ENCODE measurements at places on chromosomes 7 and 10.

DNA sequence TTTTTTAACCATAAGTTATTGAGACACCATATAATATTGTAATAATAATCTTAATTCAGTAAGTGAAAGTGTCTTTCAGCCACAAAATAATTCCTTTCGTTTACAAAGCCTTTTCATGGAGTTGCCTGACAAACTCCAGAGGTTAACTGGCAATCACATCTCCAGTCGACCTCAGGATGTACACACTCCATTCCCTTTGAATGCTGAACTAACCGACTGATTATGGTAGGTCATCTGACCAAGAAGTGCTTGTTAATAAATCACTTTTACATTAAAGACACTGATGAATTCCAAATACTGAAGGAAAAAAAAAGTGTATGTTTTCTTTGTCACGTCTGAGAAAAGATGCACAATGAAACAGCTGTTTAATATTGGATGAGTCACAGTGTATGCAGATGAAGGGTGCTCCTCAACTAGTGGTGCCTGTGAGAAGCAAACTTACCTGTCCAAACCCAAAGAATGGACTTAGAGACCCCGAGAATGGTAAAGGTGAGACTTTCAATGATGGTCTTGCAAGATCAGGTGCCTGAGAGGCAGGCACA lies 348.1 kb upstream of the VWC2 start:
- DNase-seq, result no peak

DNA sequence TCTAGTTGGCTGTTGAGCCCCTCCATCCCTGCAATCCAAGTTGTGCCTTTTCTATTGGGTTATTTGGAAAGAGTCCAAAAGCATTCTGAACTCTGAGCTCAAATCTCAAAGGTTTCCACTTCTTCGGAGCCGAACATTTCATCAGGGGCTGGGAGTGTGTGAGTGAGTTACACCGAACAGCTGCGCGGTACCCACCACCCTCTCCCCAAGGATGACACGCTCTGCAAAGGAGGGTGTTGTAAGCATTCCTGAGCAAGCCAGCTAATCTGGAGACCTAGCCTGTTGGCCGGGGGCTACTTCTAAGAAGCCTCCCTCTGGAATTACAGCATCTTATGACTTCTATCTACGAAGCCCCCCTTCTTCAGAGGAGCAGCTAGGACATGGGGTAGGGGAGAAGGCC lies 270.5 kb downstream of the CREB5 start:
- DNase-seq, result no peak

DNA sequence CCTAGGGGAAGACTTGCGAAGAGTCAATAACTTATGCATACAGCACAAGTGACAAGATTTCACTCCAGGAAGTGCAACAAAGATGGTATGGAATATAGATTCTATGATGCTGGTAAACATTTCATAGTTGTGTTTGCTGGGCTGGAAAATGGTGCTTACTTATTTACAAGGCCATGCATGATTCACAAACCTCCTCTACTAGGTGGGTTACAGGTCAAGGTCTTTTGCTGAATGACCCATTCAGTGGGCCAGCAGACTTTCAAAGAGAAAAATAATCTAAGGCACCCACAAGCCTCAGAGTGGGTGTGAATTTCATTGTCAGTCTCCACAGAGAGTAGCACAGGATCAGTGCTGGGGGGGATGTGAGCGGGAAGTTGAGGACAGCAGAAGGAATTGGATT lies 378.5 kb downstream of the PLXNA4 start:
- no peak for DNase-seq

GRCh38 chr7:104552102-104552501 lies 223.7 kb downstream of the LHFPL3 start:
- DNase-seq, result no peak

DNA sequence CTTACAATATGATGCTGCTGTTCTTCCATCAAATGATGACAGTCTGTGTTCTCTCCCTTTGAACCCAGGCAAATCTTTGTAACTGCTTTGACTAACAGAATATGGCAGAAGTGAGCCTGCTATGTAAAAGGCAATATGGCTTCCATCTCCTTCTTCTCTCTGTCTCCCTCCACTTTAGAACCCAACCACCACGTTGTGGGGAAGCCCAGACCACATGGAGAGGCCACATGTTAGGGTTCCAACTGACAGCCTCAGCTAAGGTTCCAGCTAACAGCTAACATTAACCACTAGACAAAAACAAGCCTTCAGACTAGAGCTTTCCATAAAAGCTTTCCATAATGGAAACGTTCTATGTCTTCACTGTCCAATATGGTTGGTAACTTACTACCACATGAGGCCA lies 107.7 kb downstream of the PRTFDC1 start:
- no peak for DNase-seq

DNA sequence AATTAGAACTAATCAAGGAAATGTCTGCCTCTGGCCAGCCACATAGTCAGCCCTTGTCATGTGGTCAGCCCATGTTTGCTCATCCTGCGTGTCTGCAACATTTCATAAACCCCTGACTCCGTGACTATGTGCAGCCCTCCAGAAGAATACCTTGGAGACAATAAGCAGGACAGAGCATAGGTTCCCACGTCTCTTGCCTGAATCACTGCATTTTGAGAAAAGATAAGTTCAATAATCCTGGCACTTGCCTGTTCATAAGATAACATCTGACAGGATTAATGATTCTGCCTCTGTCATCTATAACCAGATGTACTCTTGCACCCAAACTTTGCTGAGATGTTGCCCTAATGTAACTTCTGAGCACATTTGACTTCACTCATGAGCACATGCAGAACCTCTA lies 78.4 kb downstream of the AKR1D1 start:
- no peak for DNase-seq

GRCh38 chr10:79334573-79334972 lies 12.7 kb upstream of the PPIF start:
- DNase-seq, result no peak

DNA sequence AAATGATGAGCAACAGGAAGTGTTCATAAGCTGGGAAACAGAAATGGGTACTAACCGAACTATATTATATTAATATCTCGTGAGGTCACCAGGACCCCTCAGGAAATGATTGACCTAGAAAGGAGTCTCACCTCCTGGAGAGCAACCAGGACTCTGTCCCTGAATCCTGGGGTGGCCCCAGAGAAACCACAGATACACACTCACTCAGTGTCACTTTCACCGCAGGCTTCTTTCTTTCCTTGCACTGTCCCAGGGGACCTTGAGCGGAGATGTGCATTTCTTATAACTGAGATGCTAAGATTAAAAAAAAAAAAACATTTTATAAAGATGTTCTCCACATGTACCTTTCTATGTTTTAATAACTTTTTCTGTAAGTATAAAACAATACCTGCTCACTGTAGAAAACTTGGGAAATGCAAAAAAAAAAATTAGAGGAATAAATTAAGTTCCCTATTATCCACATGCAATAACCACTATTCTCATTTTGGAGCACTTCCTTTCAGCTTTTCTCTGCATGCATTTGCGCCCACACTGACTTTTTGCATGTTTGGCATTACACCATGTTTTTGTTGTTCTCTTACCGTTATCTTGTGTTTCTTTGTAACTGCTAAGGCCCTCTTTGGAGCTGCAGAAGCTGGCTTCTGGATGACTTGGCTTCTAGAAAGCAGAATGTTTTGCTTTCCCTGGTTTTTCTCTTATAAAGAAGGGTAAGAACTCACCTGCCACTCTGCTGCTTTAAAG lies 15.0 kb downstream of the NOD1 start:
- no peak for DNase-seq

DNA sequence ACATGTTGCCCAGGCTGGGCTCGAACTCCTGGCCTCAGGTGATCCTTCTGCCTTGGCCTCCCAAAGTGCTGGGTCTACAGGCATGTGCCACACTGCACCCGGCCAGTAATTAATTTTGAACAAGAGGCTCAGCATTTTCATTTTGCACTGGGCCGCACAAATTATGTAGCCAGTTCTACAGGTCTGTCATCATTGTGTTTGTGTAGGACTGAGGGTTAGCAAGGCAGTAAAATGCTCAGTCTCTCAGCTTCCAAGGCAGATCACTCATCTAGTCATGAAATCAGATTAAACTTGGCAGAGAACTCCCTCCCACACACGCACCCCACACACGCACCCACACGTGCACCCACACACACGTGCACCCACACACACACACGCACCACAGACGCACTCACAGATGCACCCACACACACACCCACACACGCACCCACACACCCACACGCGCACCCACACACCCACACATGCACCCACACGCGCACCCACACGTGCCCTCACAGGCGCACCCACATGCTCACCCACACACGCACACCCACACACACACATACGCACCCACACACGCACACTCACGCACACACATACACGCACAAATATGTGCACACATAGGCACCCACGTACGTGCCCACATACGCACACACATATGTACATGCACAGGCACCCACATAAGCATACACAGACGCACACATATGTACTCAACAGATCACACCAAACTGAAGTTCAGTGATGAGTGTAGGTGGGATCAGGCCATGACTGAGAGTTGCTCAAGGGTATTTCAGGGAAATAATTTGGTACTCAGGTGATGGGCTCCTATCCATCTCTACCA lies 27.8 kb upstream of the PROSER2 start:
- DNase-seq, result no peak

DNA sequence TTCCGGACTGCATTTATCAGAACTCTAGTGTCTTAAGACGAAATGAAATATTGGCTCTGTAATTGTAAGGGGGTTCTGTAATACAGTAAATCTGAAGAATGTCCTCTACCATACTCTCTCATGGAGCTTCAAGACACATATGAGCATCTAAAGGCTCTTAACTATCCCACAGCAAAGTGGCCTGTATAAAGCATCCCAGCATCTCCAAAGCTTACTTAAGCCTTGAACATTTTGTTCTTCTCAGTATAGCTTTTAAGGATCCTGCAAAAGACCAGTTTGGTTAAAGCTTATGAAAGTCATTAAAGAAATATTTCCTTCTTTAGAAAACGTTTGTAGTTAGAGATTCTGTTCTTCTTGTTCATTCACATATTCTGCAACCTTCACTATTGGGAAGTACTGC lies 75.1 kb downstream of the HGF start:
- DNase-seq, result no peak

DNA sequence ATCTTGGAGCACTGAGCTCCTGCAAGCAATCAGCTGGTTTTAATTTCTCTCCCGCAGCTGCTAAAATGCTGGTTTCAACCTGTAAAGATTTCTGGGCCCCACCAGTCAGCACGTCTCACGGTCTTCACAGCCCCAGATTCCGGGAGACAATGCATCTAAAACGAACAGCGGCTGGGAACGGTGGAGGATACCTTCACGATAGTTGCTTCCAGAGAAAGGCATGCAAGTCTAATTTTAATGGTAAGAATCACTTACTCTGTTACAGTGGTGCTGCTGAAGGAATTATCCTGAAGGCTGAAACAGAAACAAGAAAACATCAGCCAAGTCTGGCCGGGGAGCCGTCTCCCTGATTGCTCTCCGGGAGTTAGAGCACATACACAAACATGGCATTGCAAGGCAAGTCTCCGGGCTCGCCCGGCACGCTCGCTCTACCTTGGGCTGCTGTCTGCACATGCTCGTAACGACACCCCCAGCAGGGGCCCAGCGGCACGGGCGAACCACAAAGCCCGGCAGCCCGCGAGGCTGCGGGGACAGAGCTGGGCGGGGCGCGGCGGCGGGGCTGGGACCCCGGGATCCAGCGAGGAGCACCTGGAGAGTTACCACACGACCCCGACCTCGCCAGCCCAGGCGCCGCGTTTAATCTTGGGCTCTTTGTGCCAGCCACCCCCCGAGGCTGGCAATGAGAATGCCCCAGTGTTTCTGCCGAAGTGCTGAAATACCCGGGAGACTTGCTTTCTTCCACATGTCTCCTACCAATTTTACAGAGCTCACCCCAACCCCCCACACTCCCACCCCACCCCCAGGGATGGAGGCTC lies at the start of gene FAM13C:
Gene FAM13C, minus strand, starts transcription at position 406 of the 815 bp plus-strand sequence. Its CDS starts 89 bp downstream, at position 317.
- no peak for DNase-seq

GRCh38 chr10:5416981-5417380 lies 4.6 kb downstream of the NET1 start:
- DNase-seq, result no peak

- DNase-seq, result no peak
These were observed 116.2 kb upstream of the LAMB4 start for GRCh38 chr7:108246227-108246837.

Data from esophagus squamous epithelium (tissue), 5 donors.